ENCODE measurements at places on chromosomes 13 and 19.

DNA sequence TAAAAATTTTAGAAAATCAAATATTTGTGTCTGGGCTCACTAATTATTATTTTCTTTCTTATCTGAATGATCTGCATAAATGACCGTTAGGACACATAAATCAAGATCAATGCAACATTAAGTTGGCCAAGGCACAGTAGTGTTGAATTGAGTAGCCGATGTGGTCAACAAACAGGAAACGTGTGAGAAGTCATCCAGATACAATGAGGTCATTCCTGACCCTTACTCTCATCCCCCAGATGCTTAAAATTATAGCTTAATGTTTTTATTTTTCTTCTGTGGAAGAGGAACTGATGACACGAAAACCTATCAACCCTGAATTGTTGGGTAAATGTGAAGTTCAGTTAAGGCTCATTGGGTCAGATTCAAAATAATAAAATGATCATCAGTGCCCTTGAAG is 222.9 kb downstream of the RFC3 start:
- no peak for DNase-seq

DNA sequence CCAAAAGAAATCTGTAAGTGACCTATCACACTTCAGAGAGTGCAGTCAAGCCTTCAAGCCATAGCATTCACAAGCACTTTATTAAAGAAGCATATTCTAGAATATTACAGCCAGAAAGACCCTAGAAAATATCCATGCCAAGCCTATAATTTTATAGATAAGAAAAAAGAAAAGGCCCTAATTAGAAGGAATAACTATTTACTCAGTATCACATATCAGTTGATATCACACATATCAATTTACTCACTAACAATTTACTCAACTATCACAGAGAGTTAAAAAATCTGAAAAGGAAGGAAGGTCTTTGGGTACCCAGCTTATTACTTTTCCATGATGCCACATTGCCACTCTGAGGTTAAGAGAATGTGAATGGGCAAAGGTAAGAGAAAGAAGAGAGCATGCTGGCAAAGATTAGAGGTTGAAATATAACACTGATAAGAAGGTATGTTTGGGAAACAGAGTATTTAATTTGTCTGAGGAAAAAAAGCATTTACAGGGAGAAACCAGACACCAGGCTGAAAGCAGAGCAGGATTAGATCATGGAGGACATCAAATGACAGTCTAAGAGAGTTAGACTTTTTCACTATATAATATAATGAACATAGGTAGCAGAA is 186.2 kb downstream of the VWA8 start:
- no peak for DNase-seq

GRCh38 chr19:42323473-42323851 is 2.0 kb upstream of the MEGF8 start:
- no peak for DNase-seq

- DNase-seq, result no peak
Measured at GRCh38 chr13:97761796-97762540, 191.5 kb upstream of the IPO5 start.

GRCh38 chr19:48372904-48373303 is 8.7 kb downstream of the SYNGR4 start:
- no peak for DNase-seq

- no peak for DNase-seq
Measured at GRCh38 chr19:10454267-10454666, 33.9 kb downstream of the PDE4A start.

DNA sequence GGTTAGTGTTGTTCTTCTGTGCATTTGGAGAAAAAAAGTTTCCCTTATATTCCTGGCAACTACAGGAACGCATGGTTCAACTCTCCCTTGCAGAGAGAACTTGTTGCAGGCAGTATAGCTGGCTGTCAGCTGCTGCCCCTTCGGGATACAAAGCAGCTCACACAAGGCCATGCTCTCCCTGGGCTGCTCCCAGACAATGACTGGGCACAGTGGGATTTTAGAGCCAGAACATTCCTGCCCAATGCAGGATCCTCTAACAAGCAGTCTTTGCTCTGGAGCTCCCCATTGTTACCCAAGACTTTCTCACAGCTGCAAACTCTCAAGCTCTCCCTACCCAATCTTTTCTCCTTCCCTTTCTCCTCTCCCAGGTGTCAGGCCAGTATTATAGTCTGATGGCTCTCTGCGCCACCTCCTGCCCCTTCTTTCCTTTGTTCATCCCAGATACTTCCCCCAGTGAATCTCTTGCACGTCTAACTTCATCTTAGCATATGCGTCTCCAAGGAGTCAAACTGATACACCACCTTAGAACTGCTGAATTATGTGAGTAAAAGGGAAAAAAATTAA is 27.5 kb upstream of the SERPINE3 start:
- DNase-seq, result no peak

GRCh38 chr19:42293540-42293939 is 8.4 kb upstream of the PRR19 start:
- no peak for DNase-seq

DNA sequence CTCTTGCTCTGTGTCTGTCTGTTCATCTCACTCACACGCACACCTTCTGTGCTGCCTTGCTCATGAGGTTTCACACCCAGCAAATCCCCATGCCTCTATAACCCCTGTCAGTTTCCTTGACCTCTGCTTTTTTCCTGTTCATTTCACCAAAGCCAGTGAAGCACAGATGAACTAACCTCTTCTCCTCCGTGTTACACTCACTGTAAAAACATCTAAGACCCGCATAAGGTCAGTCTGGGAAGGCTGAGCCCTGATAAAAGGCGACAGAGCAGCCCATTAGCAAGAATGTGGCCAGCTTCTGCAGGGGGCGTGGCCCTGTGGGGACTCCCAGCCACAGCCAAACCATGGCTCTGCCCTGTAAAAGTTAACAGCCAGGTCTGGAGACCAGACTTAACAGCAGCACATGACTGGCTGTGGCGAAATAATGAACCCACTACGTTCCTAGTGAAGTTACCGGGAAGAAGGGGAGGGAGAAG is 42.8 kb upstream of the NPAS1 start:
- peak; percentile 17 for DNase-seq

DNA sequence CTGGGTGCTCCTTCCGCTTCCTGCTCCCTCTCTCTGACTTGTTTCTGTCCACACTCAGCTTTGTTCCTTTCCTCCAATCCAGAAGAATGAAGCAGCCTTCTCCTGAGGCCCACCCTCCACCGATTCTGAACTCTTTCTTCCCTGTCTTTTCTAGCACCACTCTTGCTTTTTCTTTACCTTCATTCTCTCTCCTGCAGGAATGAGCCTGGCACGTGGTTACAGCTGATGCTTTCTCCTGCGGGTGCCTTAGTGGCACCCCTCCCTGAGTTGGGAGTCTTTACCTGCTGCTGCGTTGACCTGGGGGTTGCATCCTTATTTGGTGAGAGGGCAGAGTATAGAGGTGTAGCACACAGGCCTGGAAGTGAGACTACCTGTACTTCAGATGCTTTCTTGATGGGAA is 6.2 kb downstream of the UBAC2 start:
- DNase-seq, result no peak

- DNase-seq, result no peak
Measured at GRCh38 chr13:38735665-38736440, 49.0 kb downstream of the FREM2 start.

- DNase-seq, result peak; percentile 78
Measured at GRCh38 chr13:45332036-45332830, 8.8 kb downstream of the TPT1 start.

DNA sequence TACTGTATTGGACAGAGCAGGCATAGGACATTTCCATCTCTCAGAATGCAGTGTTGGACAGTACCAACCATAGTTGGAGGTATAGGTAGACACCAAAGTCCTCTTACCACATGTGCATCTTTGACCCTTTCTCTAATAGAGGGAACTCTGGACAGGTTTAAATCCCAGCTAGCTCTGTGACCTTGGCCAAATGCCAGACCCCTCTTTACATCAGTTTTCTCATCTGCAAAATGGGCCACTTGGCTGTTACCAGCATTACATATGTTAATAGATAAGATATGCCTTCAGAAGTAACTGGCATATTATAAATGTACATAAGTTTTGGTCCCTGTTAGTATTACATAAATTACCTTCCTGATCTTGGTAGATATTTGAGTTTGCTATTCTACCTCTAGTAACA is 54.3 kb downstream of the CDK8 start:
- no peak for DNase-seq

- peak; percentile 23 for DNase-seq
Measured at GRCh38 chr19:16435999-16436650, 35.6 kb downstream of the EPS15L1 start.

DNA sequence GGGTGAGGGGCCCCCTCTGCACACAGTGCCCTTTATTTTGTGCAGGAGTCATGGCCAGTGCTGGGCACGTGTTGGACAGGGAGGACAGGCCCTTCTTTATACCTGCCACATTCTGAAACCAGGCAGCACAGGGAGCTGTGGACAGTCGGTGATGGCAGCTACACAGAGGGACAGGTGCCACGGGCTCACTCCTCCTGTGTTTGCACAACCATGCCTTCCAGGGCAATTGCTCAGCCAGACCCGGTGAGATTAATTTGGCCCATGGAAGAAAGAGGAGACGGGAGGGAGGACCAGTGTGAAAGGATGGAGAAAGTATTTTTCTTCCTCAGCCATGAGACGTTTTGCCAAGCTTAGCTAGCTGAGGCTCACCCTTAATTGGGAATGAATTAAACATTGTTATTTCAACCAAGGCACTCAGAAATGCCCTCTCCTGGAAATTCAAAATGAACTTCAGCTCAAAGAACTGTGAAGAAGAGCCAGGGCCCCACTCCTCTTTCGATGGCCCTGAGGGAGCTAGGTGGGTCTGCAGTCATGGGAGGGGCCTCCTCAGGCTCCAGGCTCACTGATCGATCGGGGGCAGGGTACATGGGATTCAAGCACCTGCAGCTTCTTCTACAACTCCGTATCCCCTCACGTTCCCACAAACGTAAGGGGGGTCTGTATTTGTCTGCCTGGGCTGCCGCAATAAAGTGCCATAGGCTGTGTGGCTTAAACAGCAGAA is 41.2 kb downstream of the SHISA2 start:
- no peak for DNase-seq

- no peak for DNase-seq
Measured at GRCh38 chr19:19948800-19949199, 48.1 kb downstream of the ZNF93 start.

DNA sequence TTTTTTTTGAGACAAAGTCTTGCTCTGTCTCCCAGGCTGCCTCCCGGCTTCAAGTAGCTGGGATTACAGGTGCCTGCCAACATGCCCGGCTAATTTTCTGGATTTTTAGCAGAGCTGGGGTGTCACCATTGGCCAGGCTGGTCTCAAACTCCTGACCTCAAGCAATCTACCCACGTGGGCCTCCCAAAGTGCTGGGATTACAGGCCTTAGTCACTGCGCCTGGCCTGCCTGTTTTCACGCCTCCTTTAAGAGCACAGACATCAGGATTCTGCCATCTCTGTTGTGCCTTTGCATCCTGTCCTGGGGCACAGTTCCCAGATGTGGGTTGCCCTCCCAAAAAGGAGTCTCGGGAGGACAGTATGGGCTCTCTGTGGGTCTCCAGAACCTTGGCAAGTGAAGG is 2.5 kb upstream of the PRAM1 start:
- peak; percentile 37 for DNase-seq

DNA sequence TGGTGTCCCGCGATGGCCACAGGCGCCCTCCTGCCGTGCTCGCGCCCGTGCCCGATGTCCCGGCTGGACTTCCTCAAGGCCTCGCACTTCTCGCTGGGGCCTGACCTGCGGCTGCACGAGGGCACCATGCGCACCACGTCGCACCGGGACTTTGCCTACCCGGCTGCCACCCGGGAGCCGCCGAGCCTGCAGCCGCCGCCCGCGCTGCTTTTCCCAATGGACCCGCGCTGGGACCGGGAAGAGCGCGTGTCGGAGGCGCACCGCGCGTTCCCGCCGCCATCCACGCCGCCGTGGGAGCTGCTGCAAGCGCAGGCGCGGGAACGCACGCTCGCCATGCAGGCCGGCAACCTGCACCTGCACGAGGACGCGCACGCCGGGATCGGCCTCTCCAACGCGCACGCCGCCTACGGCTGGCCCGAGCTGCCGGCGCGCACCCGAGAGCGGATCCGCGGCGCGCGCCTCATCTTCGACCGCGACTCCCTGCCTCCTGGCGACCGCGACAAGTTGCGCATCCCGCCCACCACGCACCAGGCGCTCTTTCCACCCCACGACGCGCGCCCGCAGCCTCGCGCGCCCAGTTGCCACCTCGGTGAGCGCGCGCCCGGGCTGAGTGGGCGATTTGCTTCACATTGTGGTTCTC is 12.1 kb upstream of the PEX11G start:
- DNase-seq, result peak; percentile 30

DNA sequence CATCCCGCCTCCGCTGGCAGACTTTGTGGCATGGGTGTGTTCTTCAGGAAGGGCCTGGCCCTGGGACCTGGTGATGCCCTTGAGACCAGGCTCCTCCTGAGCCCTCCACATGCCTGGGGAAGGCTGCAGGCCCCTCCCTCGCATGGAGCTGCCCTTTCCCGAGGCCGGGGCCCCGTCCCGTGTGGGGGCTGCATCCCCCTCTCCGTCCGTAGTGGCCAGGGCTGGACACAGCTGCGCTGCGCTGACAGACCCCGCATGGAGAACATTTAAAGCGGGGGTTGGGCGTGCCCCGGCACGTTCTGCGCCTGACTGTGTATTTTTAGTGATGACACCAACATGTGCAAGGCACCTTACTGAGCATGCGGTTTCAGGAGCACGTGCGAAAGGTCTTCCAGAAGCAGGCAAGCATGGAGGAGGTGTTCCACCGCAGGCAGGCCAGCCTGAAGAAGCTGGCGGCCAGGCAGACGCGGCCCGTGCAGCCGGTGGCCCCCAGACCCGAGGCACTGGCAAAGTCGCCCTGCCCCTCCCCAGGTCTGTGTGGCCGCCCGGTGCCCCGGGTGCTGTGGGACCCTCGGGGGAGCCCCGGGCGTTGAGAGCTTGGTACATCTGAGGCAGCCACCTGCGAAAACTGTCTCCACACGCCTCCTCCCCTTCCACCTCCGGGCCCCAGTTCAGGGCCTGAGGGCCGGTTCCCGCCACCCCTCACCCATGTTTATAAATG is 28.8 kb upstream of the F7 start:
- no peak for DNase-seq

- no peak for DNase-seq
Measured at GRCh38 chr19:17232258-17232657, 6.2 kb downstream of the OCEL1 start.

- DNase-seq, result no peak
Measured at GRCh38 chr13:33260168-33261098, 25.1 kb downstream of the STARD13 start.

DNA sequence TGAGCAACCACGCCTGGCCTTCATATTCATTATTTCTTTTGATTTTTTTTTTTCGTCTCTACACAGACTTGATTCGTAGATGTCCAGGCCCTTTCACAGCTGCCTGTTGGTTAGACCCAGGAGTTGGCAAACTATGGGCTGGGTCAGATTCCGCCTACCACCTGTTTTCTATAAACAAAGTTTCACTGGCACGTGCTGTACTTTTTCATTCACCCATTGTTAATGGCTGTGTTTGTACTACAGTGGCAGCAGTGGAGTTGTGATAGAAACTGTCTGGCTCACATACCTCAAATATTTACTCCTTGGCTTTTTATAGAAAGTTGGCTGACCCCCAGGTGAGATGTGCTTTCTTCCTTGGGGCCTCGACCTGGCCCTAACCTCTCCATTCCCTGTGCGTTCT is 72.9 kb upstream of the TEX29 start:
- no peak for DNase-seq

GRCh38 chr13:62747152-62747551 is 1331.5 kb upstream of the PCDH20 start:
- DNase-seq, result no peak
